ENCODE measurements at places on chromosomes 13 and 19.

DNA sequence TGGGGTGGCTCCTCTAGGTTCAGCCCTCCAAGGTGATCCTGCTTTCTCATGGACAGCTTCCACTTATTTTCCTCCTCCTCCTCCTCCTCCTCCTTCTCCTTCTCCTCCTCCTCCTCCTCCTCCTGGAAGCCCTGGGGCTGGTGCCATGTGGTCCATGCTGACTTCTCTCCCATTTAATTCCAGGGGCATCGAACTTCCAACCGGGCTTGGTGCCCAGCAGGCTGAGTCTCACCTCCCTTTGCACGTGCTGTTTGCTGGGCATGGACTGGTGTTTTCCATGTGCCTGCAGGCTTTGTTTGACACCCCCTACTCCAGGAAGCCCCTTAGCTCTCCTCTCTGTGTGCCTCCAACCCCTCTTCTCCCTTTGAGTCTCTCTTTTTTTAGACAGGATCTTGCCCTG lies 3.7 kb downstream of the MAST3 start:
- DNase-seq: no peak

GRCh38 chr19:14606627-14607026 lies 23.7 kb downstream of the CLEC17A start:
- no peak for DNase-seq

- no peak for DNase-seq
These were observed 15.6 kb upstream of the LHFPL6 start for GRCh38 chr13:39618561-39618960.

DNA sequence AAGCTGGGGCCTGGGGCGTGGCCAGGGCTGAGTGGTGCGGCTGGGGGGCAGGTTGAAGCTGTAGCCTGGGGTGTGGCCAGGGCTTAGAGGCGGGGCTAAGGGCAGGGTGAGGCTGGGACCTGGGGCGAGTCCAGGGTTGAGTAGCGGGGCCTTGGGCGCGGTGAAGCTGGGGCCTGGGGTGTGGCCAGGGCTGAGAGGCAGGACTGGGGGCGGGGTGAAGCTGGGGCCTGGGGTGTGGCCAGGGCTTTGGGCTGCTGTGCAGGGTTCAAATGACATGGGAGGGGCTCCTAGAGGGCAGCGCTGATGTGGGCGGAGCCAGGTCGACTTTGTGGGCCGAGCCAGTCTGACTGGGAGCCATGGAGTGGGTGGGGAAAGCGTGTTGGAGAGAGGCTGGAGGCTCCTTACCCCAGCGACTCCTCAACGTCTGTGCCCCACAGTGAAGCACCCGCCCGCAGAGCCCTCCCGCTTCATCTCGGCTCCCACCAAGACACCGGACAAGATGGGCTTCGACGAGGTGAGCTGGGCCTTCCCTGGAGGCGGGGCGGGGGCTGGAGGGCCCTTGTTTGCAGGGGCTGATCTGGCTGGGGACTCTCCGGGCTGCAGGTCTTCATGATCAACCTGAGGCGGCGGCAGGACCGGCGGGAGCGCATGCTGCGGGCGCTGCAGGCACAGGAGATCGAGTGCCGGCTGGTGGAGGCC lies 21.5 kb downstream of the COLGALT1 start:
- DNase-seq: no peak

DNA sequence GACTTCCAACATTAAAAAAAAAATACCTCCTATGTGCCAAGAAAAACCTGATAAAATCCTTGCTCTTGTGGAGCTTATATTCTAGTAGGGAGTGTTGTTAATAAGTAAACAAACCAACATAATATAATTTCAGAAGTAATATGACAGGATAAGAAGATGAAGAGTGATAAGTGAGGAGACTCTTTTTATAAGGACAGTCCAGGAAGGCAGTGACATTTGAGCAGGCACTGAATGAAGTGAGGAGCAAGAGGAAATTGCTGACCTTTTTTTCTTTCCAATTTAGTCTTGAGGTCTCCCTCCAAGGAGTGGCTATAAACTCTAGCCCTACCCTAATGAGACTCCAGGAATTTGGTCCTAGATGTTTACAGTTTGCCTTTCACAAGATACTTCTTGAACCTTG lies 715.7 kb downstream of the SLITRK1 start:
- no peak for DNase-seq

DNA sequence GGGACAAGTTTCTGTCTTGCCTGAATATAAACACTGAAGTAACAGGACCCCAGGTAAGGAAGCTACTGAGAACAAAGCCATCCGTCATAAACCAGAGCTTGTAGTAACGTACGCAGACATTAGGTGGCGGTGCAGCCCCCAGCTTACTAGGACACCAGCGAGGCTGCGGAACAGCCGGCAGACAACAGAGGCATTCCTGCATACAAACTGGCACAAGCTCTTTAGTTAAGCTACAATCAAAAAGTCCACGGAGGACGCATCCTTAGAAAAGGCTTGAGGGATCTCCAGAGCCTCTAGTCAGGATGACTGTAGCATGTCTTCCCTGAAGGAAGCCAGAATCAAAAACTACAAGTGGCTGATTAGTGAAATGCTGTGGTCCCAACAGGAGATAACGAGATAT lies 26.2 kb downstream of the ZNF160 start:
- no peak for DNase-seq

GRCh38 chr19:11927227-11927626 lies 2.3 kb downstream of the ZNF700 start:
- no peak for DNase-seq

GRCh38 chr13:48536621-48537250 lies 3.9 kb upstream of the RCBTB2 start:
- DNase-seq: no peak

DNA sequence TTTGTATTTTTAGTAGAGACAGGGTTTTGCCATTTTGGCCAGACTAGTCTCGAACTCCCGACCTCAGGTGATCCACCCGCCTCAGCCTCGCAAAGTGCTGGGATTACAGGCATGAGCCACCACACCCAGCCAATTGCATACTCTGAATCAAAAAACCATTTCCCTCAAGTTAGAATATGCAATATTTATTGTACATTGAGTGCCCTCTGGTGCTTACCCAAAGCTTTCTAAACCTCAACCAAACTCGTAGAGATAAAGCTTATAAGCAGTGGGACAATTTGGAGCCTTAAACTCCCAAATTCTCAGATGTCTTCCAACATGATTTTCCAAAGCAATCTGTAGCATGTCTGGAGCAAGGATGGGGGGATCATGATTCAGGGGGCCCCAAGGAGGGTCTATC lies 22.4 kb downstream of the RFXAP start:
- no peak for DNase-seq

GRCh38 chr13:76813000-76813691 lies 73.1 kb downstream of the KCTD12 start:
- DNase-seq: no peak

- no peak for DNase-seq
These were observed 567 bp downstream of the ALKBH6 start for GRCh38 chr19:36013280-36014011.

DNA sequence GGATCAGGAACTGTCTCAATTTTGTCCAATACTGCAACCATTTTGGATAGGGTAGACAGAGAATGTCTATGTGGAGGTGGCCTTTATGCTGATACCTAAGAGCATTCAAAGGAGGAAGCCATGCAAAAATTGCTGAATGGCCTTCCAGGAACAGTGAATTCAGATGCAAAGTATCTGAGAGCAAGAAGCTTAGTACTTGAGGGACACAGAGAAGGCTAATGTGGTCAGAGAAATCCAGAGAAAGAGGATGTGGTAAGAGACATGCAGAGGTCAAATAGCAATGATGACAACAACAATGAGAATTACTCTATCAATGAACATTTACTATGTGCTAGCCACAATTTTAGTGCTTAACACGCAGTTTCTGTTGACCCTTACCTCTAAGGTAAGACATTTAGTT lies 785.6 kb upstream of the KLHL1 start:
- no peak for DNase-seq

DNA sequence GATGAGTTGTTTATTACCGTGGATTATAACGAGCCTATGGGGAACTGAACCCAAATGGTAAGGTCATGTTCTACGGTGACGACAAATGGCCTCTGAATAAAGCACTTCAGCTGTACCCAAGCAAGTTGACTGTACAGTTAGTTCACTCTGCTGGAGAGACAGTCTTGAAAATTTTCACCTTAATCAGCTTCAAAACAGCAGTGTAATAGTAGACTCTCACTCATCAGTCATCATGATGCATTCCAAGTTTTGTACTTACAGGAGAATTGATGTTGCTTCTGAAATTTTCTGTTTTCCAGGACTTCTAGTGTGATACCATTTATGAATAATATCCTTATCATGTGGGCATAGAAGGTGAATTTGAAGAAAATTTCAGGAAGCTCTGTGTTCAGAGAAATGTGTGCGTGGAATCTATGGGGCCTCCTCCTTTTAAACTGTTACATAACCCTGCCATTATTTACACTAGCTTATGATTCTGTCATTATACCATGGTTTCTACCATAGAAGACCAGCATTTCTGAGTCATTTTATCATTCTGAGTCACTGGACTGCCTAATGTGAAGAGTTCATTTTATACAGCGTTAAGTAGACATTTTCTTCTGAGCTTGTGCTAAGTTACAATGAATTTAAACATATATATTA lies 96.9 kb downstream of the WDFY2 start:
- no peak for DNase-seq

- DNase-seq: no peak
These were observed 9.3 kb downstream of the SLC7A10 start for GRCh38 chr19:33216198-33216830.

GRCh38 chr19:45729800-45730290 lies 851 bp downstream of the FBXO46 start:
- no peak for DNase-seq

- peak; percentile 91 for DNase-seq
These were observed 5.1 kb downstream of the BBC3 start for GRCh38 chr19:47225746-47226425.

- no peak for DNase-seq
These were observed 21.3 kb downstream of the B3GLCT start for GRCh38 chr13:31221057-31221456.

GRCh38 chr19:19338082-19338481 lies 17.5 kb downstream of the MAU2 start:
- DNase-seq: no peak

GRCh38 chr19:18993115-18993514 lies 40.2 kb downstream of the SUGP2 start:
- no peak for DNase-seq

DNA sequence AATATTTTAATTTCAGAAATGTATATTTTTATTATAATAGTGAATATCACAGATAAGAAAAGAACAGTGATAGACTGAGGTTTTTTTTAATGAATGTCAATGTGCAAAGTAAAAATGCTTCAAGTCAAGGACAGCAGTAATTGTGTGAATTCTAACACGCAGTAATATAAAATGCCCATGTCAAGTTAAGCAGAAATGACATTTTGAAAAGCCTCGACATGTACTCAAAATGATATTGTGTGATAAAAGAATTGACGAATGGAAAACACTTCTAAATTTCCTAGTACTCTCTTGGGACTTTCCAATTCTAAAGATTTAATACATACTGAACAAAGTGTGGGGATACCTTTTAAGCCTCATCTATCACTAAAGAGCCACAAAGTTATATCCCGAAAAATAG lies 172.6 kb downstream of the SLITRK6 start:
- DNase-seq: no peak

DNA sequence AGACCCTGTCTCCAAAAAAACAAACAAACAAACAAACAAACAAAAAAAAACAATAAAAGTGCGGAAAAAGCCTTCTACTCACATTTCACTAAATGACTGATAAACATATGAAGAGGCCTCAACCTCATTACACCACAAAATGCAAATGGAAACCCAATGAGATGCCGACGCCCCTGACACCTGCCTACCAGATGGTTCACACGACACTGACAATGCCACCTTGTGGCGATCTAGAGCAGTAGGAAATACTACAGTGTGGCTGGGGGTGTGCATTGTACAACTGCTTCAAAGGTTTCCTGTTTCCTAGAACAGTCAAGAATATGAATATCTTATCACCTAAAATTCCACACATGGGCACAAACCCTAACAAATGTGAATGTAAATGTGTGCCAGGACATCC lies 14.0 kb downstream of the SCGB2B2 start:
- DNase-seq: peak; percentile 38

- DNase-seq: no peak
These were observed 3.5 kb downstream of the TMEM255B start for GRCh38 chr13:113762538-113762937.

DNA sequence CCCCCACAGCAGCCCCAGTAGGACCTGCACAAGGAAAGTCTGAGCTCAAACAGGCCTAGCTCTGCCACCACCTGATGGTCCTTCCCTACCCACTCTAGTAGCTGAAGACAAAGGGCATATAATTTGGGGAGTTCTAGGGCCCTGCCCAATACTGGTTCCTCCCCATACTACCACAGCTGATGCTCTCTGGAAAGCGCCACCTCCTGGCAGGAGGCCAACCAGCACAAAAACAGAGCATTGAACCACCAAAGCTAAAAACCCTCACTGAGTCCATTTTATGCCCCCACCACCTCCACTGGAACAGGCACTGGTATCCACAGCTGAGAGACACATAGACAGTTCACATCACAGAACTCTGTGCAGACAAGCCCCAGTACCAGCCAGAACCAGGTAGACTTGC lies 1276.8 kb downstream of the OLFM4 start:
- DNase-seq: no peak

DNA sequence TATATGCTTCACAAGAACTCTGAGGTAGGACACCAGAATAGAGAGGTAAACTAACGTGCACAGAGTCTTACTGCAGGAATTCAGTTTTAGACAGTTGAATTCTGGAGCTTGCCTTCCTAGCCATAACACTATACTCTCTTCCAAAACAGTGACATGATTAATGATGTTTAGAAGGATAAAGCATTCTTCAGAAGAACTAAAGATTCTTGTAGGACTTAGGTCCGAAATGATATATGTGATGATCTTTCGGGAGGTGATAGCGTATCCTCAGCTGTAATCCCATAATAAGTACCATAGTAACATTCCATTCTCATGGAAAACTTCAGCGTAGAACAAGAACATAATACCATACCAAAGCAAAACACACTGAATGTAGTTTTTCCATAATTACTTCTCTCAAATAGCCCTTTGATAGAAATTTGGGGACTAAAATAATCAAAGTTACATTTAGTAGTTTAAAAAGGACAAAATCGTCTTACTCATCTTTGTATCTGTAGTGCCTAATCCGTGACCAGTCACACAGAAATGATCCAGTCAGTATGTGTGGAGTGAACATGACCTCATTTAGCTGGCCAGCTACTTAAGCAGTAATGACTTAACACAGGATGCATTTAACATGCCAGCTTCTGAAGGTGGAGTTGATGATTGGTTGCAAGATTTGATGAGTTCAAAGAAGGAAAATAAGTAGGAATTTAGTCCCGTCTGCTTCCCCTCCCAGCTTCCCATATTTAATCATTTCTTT lies 38.4 kb downstream of the PIBF1 start:
- DNase-seq: no peak

GRCh38 chr19:4063369-4064148 lies 3.1 kb downstream of the ZBTB7A start:
- no peak for DNase-seq

DNA sequence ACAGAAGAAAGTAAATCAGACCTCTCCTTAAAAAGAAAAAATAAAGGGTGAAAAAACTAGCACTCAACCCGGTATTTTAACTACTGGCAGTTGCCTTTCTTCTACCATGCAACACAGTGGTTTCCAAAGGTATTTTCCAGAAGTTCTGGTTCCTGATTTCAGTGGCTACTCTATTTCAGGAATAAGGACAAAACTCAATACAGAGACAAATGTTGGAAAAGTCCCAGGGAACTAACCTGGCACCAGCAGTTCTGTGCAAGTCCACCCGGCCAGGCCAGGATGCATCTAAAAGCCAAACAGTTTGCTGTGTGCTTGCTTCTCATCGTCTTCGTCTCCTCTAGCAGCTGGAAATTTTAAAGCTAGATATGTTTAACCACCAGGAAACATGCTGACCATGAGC lies 52.5 kb downstream of the FOXO1 start:
- no peak for DNase-seq

- DNase-seq: no peak
These were observed 20.1 kb downstream of the SGTA start for GRCh38 chr19:2762783-2763496.
